Effector CD4-positive, alpha-beta T cell (primary cell): ENCODE measurements at places on chromosomes 3 and 15.

GRCh38 chr3:172333042-172333377, 115.2 kb downstream of the GHSR start:
- no peak for DNase-seq

DNA sequence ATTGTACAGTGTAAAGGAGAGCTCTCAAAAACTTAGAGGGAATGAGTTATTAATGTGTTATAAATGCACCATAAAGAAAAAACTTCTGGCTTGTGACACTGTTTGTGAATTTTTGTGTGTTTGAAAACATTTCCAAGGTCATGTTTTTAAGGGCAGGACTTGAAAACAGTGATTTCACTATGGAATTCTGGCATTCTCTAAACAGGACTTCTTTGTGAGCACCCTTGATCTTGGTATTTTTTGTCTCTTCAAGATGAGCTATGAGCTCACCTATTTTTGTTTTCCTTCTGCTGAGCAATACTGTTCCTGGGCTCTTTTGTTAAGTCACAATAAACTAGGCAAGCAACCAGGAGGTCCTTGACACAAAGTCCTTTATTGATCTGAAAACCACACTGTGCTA, 284.4 kb downstream of the RBMS3 start:
- no peak for DNase-seq

GRCh38 chr3:72288955-72289691, 504.2 kb upstream of the PROK2 start:
- DNase-seq = no peak

DNA sequence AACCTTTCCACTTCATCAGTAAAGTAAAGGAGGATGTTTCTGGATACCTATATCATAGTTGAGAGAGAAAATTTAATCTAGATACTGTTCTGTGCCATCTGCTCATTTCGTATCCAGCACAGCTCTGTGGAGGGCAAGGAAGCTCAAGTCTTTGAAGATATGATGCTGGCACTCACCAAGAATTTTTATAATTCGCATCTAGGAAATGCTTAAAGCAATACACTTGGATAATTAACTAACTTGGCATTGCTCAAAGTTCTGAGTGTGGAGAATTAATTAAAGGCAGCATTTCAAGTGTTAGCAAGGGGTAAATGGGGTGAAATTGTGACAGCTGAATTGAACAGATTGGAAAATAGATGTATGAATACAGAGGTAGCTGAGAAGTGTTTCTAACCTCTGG, 213.2 kb downstream of the KCNMB2 start:
- DNase-seq = no peak

GRCh38 chr15:63372018-63372705, 9.5 kb downstream of the CA12 start:
- no peak for DNase-seq

GRCh38 chr3:129567176-129567705, 24.3 kb downstream of the H1-8 start:
- no peak for DNase-seq

DNA sequence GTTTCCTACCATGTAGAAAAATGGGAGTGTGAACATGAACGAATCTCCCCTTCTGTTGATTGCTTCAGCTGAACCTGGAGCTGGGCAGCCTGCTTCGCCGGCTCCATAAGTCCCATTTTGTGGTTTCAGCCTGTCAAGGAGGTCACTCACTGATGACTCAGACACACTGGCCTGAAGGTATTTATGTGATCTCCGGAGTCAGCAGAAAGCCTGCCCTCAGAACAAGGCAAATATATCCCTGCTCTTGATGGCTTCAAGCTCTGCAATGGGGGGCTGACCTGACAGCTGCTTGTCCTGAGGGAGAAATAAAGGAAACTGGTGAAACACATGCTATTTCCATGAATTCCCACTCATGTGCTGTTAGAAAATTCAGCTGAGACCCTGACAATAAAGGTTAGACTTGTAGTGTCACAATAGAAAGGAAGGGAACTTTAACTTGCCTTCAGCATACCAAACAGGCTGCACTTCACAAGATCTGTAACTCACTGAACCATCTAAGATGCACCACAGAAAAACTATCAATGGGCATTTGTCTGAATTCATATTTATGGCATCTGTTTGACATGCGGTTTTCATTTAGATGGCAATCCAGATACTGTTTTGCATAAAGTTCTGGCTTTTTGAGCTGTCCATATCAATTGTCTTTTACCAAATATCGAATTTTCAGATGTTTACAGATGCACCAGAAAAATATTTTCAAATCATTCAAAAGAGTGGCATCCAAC, 282.0 kb upstream of the VEPH1 start:
- DNase-seq = no peak

GRCh38 chr3:128080323-128081080, 28.3 kb downstream of the SEC61A1 start:
- no peak for DNase-seq

GRCh38 chr15:35197306-35197705, 112.2 kb upstream of the NANOGP8 start:
- no peak for DNase-seq

- DNase-seq = no peak
Measured at GRCh38 chr15:57527382-57528091, 64.2 kb upstream of the MYZAP start.

DNA sequence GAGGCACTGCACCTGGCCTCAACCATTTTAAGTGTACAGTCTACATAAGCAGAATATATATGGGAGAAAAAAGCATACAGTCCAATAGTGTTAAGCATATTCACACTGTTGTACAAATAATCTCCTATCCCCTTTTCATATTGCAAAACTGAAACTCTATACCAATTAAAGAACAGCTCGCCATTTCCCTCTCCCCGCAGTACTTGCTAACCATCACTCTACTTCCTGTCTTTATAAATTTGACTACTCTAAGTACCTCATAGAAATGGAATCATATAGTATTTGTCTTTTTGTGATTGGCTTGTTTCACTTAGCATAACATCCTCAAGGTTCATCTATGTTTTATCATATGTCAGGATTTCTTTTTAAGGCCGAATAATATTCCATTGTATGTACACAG, 21.6 kb upstream of the TASOR start:
- no peak for DNase-seq

DNA sequence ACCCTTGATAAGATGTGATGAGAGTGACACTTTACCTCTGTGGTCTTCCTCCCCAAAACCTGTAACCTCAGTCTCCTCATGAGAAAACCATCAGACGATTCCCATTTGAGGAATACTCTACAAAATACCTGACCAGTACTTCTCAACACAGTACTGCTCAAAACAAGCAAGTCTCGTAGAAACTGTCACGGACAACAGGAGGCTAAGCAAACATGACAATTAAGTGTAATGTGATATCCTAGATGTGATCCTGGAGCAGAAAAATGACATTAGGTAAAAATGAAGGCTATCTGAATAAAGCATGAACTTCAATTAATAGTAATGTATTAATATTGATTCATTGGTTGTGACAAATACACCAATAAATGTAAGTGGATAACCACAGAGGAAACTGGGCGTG, 113.6 kb downstream of the CACNA2D3 start:
- DNase-seq = no peak

- no peak for DNase-seq
Measured at GRCh38 chr15:69897471-69898237, 200.1 kb downstream of the TLE3 start.
